ENCODE measurements at places on chromosomes 1 and 21.
A peak's percentile ranks its signal among the peaks of the same experiment; 100 is the strongest.

- no peak for DNase-seq
Measured at GRCh38 chr1:14850563-14850962, 252.1 kb downstream of the KAZN start.

DNA sequence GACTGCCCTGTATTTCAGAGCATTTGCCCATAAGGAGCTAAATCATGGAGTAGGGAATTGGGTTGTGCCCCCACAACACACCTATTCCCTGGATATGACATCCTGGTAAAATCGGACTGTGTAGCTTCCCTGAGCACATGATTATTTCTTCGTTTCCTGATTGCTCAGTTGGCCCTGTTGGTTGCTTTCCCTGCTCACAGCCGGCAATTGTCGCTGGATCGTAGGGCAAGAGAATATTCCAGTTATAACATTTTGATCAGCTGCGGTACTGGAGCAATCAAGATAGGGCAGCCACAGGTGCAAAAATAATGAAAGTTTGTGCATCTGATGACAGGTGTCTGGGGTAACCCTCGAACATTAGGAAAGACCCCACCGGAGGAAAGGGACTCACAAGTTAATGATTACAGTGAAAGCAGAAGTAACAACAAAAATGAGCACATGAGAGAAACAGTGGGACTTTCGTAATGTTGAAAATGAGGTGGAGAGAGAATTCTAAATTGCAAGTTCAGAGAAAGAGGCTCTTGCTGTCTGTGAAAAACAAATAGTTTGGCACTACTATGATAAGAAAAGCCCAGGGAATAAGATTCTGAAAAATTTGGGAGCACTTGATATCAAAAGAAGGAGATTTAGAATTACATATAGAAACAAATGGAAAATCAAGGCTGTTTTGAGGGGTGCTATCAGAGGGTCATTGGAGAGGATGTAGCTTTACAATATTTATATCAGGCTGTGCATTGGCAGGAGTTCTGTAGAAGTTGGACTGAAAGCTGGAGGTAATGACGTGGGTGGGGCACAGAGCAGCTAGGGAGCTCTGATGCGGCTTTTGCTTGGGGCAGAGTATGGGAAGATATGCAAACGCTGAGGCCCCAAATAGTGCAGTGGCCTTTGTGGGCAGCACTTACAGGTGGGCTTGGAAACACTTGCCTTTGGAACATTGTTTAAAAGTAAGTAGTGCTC lies at the start of gene MAB21L3:
TSS of gene MAB21L3 (plus strand) at position 833 of the 957 bp plus-strand sequence. CDS start 1,217 bp downstream, outside the sequence.
- DNase-seq = no peak

DNA sequence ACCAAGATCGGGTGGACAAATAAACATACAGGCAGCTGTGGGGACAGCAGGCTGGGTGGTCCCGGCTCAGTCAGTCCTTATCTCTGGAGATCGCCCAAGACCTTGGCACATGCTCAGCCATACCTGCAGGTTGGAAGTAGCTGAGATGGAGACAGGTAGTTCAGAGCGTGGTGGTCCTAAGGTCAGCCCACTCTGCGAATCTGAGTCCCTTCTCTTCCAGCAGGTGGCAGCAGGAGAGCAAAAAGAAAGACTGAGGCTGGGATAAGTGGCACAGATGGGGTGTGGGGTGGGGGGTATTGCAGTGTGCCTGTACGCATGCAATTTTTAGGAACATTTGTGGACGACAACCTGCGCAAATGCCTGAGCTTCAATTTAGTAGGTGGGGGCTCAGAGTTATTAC lies 104.9 kb downstream of the TENT5C start:
- no peak for DNase-seq

GRCh38 chr1:48462716-48463302 lies 9.2 kb downstream of the SPATA6 start:
- DNase-seq = no peak

DNA sequence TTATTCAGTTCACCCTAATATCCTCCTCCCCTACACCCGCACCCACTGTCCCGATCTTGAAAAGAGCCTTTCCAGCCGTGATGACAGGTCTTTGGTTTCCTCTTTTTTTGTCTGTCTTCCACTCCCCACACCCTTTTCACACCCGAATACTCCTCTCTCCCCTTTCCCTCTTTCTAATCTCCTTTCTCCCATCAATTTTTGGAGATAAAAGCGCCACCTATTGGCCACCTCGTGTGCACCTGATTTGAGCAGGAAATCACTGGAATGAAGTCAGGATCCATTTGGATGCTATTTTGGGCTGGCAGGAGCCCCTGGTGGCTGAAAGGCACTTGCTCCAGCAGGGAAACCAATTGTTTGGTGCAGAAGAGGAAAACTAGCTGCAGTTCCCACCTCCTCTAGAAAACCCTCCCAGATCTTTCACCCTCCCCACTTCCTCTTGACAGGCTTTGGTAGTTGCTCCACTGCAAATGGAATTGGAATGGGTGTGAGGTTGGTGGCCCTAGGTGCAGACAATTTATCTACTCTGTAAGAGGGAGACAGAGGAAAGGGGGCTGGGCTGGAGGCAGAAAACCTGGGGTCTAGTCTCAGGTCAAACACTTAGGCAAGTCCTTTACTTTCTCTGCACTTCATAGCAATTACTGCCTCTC lies 8.4 kb downstream of the FOXE3 start:
- no peak for DNase-seq

DNA sequence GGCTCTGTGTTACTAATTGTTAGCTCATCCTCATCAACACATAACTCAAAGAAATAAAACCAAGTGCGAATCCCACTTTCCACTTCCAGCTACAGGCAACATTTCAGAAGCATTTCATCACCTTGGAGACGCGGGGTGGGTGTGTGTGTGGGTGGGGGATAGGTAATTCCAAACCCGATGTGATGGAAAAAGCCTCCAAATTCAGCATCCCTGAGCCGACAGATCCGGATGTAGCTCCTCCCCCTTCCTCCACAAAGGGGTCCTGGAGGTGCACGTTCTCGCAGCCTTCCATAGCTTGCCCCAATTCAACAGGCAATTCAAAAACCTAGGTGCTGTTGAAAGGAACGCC lies 486 bp downstream of the HSPA13 start:
- DNase-seq = no peak

DNA sequence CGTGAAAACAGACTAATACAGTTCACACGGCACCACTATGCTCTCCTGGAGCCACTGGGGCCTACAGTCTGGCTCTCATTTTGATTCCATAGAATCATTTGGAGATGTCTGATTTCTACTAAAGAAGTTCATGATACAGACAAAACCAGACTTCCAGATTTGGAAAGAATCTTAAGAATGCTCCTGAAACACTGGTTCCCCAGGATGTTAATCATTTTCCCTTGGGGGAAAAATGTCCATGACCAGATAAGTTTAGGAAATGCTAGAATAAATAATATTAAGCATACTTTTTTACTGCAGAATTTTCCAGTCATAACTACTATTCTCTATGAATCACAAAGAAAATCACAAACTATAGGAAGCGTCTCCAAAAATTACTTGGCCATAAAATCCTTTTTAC lies 63.0 kb upstream of the RGS7 start:
- no peak for DNase-seq

DNA sequence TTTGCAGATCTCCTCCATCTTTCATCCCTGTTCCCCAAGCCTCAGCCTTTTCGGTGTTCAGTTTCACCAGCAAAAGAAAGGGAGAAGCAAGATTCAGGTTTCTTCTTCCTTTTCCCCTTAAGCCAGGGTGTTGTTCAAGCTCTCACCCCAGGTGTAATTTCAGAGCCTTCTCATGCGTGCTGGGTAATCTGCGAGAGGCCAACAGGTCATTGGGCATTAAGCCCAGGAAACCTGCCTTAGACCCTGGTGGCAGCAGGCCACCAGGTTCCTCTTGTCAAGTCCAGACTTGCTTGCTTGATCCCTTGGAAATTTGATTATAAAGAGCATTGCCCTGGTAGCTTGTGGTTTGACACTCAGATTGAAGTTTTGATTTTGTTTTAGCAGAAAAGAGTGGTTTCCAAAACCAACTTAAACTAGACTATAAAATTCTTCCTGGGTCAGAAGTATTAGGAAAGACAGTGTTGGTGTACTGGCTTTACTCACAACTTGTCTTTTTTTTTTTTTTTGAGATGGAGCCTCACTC lies 6.9 kb downstream of the AKR1A1 start:
- no peak for DNase-seq

GRCh38 chr1:66283622-66284041 lies 250.3 kb upstream of the SGIP1 start:
- DNase-seq = no peak

GRCh38 chr1:35577071-35577998 lies 4.2 kb downstream of the TFAP2E start:
- DNase-seq = peak; percentile 59

- no peak for DNase-seq
Measured at GRCh38 chr1:210250665-210250997, 18.0 kb downstream of the SERTAD4 start.

DNA sequence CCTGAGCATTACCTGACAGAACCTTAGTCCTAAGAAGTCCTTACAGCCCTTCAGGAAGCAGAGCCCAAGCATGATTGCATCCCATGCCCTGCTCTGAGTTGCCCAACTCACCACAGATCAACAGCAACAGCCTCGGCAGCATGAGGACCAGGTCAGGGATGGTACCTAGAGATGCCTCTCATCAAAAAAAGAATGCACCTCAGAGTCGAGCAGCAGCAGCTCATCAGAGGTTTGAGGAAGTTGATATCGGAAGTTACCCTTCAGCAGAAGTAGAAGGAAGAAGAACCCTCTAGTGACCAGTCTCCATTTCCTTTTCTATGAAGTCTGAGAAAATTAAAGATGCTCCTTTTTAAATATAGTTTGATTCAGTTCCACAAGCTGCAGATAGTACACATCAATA lies at the start of gene FCRL1:
TSS of gene FCRL1 (minus strand) at position 225 of the 400 bp plus-strand sequence. CDS start at position 142, 83 bp downstream.
- DNase-seq = no peak

GRCh38 chr1:109643385-109644230 lies 12.3 kb upstream of the GSTM4 start:
- peak; percentile 86 for DNase-seq

DNA sequence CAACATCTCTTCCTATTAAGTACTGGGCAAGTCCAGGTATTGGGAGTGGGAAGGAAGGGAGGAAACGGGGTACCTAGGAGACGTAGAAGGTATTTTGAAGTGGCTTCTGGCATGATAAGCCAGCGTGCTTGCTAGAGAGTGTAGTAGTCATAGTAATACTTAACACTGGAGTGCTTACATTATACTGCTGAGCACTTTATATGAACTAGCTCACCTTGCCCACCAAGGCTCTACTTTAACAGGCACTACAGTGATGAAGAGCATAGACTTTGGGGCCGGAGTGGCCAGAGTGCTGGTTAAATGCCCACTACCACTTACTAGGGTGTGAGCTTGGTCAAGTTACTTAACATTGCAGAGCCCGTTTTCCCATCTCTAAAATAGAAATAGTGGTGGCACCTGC lies 61.7 kb downstream of the ACP6 start:
- DNase-seq = no peak

GRCh38 chr1:26690576-26691031 lies 5.2 kb upstream of the ARID1A start:
- no peak for DNase-seq
